ENCODE measurements at places on chromosomes 12 and 14.

GRCh38 chr14:24944800-24945199, 105.1 kb downstream of the STXBP6 start:
- DNase-seq = no peak

GRCh38 chr12:89134213-89134770, 218.0 kb downstream of the DUSP6 start:
- DNase-seq = no peak

- DNase-seq = no peak
Observed at GRCh38 chr14:39376667-39377403, 55.4 kb downstream of the FBXO33 start.

DNA sequence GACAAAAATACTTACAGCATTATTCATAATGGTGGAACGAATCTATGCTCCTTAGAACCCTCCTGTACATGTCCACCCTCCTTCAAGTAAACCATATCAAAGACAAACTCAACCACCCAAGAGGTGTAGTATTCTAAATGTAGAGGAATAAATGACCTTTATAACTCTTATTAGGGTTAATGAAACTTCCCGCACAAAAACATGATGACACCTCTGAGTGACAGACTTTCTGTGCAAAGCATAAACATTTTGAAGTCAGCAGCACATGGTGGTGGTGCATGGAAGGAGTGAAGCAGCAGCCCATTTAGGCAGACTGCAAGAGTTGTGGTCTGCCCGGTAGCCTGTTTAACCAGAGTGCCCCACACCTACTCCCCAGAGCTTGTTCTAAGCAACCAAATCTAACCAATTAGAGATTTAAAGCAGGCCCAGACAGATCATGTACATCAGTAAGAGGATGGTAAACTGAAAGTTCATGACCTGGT, 615 bp upstream of the ASB8 start:
- no peak for DNase-seq

- no peak for DNase-seq
Observed at GRCh38 chr14:23704890-23705289, 68.7 kb downstream of the DHRS2 start.

- DNase-seq = no peak
Observed at GRCh38 chr14:56989359-56989758, 179.1 kb upstream of the OTX2 start.

- DNase-seq = no peak
Observed at GRCh38 chr12:31325524-31325875, 450 bp downstream of the SINHCAF start.

DNA sequence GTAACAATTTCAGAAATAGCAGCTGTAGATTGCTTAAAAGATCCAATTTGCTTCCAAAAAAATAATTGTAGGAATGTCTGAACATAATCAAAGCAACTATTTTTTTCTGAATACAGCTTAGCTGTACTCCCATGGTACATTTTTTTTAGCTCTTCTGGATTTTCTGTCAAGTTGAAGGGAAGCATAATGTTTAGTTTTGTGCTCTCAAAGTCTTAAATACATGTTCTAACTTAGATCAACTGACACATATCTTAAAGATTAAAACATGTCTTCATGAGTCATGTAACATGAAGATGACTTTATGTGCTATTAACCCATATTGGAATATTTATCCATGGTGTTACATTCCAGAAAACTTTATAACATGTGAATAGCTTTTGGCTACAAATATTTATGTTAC, 255.7 kb downstream of the BTG1 start:
- DNase-seq = no peak
